Umbilical cord (tissue), 2 donors: ENCODE measurements at places on chromosomes 2 and 18. TPM values are rescaled to one million over a fixed set of nuclear protein-coding genes. Genes with fewer than 3 reads are reported as not detected.

DNA sequence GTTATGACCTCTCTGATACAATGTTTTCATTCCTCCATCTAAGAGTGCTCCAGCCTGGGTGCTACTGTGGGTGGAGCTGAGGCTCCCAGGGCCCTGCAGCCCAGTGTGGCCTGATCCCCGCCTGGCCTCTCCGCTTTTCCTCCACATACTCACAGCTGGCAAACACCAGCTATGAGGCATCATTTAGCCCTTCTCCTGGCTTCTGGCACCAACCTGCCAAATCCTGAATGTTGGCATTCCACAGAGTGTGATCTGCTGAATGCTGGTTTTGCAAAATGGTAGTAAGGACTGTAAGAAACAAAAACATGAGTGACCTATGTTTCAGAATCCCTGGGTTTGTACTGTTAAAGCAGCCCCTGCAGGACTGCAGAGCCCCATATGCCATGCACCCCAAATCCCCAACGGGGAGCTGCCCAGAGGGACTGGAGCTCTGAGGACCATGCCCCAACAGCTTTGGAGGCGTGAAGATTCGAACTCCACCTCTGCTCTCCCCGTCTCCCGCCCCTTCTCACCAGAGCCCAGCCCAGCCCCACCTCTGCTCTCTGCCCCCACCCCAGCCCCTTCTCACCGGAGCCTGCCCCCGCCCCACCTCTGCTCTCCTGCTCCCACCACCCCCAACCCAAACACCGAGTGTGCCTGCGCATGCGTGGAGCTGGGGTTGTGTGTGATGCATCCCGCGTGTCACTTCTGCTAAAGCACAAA is 4.2 kb downstream of the SLC66A2 start:
- no peak for DNase-seq

DNA sequence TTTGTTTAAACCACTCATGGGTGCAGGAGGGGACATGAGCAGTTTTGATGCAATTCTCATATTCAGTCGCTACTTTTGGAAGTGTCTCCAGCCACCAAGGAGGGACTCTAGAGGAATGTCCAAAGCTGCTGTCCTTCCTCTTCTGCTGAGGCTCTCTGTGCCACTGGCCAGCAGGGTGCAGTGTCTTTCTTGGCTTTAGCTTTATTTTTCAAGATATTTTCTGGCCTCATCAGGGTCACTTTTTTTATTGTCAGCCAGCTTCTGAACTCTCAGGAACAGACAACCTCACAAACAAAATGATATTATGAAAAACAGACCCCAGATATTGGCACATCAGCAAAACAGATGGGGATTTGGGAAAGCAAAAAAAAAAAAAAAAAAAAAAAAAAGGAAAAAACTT is 289.3 kb upstream of the ZSWIM2 start:
- DNase-seq: peak; percentile 33

- peak; percentile 51 for DNase-seq
Measured at GRCh38 chr2:175030380-175031271, 25.4 kb upstream of the CHN1 start.

DNA sequence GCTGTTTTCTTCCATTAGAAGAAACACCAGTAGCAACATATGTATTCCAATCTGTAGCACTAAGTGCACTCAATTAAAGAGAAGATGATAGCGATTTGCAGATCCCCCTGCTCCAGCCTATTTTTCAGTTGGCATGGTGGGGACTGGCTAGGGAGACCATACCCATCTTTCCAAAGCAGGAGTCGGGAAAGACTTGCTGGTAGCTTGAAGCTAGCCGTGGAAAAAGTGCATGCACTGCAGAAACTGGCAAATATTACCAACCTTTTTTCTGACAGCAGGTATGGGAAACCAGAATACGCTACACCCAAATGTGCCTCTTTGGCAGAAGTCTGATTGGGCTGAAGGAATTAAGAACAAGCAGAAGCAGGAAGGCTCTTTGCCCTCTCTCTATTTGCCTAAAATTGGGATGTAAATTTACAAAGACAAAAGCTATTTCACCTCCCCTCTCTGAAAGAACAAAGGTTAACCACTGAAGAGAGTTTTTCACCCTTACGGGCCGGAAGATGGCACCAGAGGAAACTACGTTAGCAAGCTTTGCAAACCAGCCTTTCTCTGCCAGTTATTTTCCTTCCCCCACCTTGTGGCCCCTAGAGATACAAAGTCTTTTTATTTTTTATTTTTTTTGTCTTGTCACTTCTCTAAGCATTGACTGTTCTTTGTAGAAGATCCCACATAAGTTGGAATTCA is 273.1 kb downstream of the DLGAP1 start:
- peak; percentile 6 for DNase-seq

- no peak for DNase-seq
Measured at GRCh38 chr2:239179851-239180371, 220.9 kb downstream of the HDAC4 start.

Gene GKN2
- 0.96 TPM for total RNA-seq
